ENCODE measurements at places on chromosomes 3 and 15.
A peak's percentile ranks its signal among the peaks of the same experiment; 100 is the strongest.

GRCh38 chr3:149424918-149425317 lies 47.5 kb upstream of the TM4SF1 start:
- no peak for ATAC-seq

GRCh38 chr3:113223475-113224281 lies 12.3 kb downstream of the BOC start:
- ATAC-seq, result peak; percentile 86

DNA sequence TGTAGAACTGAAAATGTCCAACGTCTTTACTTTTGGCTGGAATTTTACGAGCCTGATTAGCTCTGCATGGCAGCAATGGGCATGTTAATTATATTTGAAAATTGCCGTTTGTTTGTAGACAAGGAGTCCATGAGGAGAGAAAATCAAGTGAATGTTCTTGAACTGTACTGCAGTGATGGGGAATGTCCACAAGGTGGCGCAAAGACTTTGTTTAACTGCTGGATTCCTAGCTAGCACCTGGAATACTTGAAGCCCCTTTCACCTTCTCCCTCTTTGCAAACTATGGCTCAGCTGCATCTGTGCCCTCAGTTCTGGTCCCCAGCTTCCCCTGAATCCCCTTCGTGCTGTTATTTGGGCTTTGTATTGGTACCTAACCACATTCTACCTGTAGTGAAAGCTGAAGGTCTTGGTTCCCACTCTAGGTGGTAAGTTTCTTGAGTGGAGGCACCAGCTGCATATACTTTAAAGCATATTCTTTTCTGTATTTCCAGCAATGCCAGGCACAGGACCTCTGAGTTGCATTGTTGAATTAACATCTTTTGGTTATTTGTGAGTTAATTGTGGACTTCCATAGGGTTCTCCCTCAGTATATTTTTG lies 25.3 kb downstream of the EXOG start:
- ATAC-seq, result no peak

DNA sequence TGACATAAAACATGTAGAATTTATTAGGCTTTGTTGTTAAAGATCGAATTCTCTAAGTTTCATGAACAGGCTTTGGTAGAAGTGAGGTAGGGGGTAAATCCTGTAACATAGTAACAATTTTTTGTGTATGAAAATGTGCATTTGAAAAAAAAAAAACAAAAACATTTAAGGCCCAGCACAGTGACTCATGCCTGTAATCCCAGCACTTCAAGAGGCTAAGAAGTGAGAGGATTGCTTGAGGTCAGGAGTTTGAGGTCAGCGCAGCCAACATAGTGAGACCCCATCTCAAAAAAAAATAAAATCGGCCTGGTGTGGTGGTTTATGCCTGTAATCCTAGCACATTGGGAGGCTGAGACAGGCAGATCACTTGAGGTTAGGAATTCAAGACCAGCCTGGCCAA lies 26.8 kb upstream of the PPP4R2 start:
- ATAC-seq, result no peak

DNA sequence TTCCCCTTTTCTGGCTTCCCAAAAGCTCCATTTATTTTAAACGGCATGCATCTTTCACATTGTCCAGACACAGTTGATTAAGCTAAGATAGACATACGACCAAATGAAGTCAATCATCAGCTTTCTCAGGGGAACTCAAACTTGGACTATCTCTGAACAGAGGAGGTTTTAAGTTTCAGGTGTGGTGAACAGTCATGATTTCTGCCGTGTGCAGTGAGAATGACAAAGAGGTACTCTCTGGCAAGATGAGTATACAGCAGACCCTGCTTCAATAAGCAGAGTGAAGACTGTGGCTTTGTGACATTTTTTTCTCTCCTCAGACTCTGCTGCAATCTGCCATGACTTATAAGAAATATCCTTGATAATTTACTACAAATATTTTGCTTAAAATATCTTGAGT lies 307.7 kb downstream of the CNTN6 start:
- no peak for ATAC-seq

GRCh38 chr15:74809242-74809641 lies 3.4 kb upstream of the LMAN1L start:
- no peak for ATAC-seq

DNA sequence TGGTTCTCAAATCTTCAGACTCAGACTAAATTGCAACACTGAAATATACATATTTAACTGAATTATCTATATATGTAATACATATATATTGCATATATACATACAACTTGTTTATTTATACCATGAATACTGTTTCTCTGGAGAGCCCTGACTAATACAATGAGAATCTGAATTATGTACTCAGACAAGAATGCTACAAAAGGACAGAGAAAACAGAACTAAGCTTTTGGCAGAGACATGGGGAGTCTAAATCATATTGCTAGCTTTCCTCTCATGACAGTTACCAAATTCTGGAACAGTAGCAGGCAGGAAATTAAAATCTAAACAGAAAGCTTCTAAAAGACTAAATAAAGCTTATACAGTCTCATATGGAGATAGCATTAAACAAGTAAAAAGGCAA lies 142.4 kb upstream of the KCNMB2 start:
- ATAC-seq, result no peak

DNA sequence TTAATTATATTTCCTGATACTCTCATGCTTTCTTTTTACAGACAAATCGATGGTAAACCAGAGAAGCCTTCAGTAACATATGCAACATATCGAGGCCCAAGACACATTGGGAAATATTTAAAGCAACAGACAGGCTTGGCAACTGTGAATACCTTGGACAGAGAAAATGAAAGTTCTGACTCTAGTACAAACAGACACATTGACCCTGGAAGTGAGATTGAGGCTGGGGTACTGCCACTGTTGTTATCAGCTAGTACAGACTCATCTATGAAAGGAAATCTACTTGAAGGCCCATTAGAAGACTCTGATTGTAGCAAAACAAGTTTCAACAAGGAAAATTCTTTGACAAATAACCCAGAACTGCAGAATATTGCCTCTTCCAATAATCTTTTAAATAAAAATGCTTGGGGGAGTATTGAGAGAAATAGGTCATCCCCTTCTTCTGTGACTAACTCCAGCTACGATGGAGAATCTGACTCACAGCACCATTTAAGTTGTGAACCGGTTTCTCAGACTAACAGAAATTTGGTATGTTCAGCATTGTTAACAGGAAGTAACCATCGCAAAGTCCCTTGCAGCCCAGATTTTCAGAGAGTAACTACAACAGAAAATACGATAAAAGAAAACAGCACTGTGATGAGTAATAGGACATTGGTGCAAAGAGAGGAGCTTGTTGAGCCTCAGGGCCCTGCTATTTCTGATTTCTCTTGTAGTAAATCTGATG lies 50.2 kb downstream of the CRYBG3 start:
- ATAC-seq, result no peak

- ATAC-seq, result no peak
These were observed 2.8 kb upstream of the TLR9 start for GRCh38 chr3:52228266-52228665.

GRCh38 chr3:52841981-52842340 lies 7.1 kb upstream of the MUSTN1 start:
- ATAC-seq, result no peak

GRCh38 chr3:51384726-51385473 lies at the start of gene MANF:
MANF (plus strand) TSS chr3:51385291; CDS start chr3:51385343, 52 bp downstream.
- peak; percentile 99 for ATAC-seq

- no peak for ATAC-seq
These were observed 796.4 kb upstream of the ARPP21 start for GRCh38 chr3:34842706-34843480.

- no peak for ATAC-seq
These were observed 37.3 kb downstream of the SMAD6 start for GRCh38 chr15:66739287-66739686.

DNA sequence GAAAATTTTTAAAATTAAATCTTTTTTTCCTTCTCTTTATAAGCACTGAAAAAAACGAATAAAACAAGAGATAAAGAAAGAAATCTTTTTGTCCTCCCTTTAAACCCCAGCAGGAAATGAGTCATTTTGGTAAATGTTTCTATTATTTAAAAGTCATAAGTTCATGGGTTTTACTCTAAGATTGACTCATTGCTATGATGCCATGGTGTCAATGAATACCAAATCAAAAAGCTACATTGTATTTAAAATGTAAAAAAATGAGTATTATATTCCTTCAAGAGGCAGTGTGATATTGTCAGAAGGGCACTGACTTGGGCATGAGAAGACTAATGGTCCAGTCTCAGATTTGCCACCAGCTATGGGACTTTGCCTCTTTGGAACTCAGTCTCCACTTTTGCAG lies 303.4 kb upstream of the DNAJC19 start:
- ATAC-seq, result no peak

- no peak for ATAC-seq
These were observed 333.6 kb upstream of the TBL1XR1 start for GRCh38 chr3:177530908-177531307.

- ATAC-seq, result peak; percentile 83
These were observed 114.3 kb upstream of the ARHGEF3 start for GRCh38 chr3:56915966-56916586.
